Activated naive CD8-positive, alpha-beta T cell treated with anti-CD3 and anti-CD28 coated beads, Interleukin-2, amount 10 ng/mL, durations not matched to agents 7 days and 5 days (primary cell): ENCODE measurements at places on chromosomes 2 and 18. TPM values are rescaled to one million over a fixed set of nuclear protein-coding genes. Genes with fewer than 3 reads are reported as not detected.

Gene TLX2
- total RNA-seq: 0.69 TPM

Gene GORASP2
- total RNA-seq: 61.2 TPM

Gene MRPL44
- 28.3 TPM for total RNA-seq

Gene NRP2
- 2.9 TPM for total RNA-seq

Gene MYO5B
- total RNA-seq: not detected

Gene SERPINB13
- not detected for total RNA-seq

Gene SIX3
- not detected for total RNA-seq

Gene AGXT
- total RNA-seq: not detected

Gene DOK6
- total RNA-seq: not detected

Gene PNPT1
- 34.2 TPM for total RNA-seq

Gene IL1F10
- not detected for total RNA-seq

Gene MERTK
- 0.74 TPM for total RNA-seq

Gene TMEM198
- total RNA-seq: 0.85 TPM

Gene NPHP1
- 0.72 TPM for total RNA-seq

Gene NGEF
- not detected for total RNA-seq

Gene PROM2
- total RNA-seq: 0.82 TPM

Gene SMARCAL1
- total RNA-seq: 25.7 TPM

Gene TMEM178A
- total RNA-seq: 0.23 TPM

Gene LYPD1
- not detected for total RNA-seq

Gene IL1RL2
- not detected for total RNA-seq

Gene GPBAR1
- total RNA-seq: 0.72 TPM

Gene PTH2R
- 0.22 TPM for total RNA-seq

Gene WDFY1
- total RNA-seq: 58.8 TPM

Gene SP100
- 314 TPM for total RNA-seq

Gene BCL11A
- total RNA-seq: 0.40 TPM

Gene LDLRAD4
- total RNA-seq: 44.3 TPM

Gene SERPINB3
- not detected for total RNA-seq

Gene CFC1
- not detected for total RNA-seq

Gene DSC3
- not detected for total RNA-seq

Gene SPP2
- not detected for total RNA-seq

Gene TCF23
- total RNA-seq: not detected

Gene C2orf92
- total RNA-seq: 6.9 TPM

Gene TUBB8B
- not detected for total RNA-seq

Gene SERPINB12
- total RNA-seq: not detected

Gene SLC4A1AP
- 25.1 TPM for total RNA-seq

Gene CRYGD
- total RNA-seq: not detected

Gene ZNF521
- total RNA-seq: not detected

Gene ORMDL1
- total RNA-seq: 98.2 TPM

Gene RANBP2
- total RNA-seq: 51.8 TPM

Gene REG3A
- total RNA-seq: not detected

Gene HK2
- 40.9 TPM for total RNA-seq

Gene DSG1
- total RNA-seq: not detected

Gene MAIP1
- 20.0 TPM for total RNA-seq

Gene IL1R2
- total RNA-seq: not detected

Gene SCRN3
- total RNA-seq: 17.5 TPM

Gene DYNAP
- total RNA-seq: not detected

Gene INHBB
- not detected for total RNA-seq

Gene ARL4C
- 214 TPM for total RNA-seq

Gene PIEZO2
- total RNA-seq: not detected

Gene DES
- total RNA-seq: not detected

Gene FAM210A
- total RNA-seq: 21.6 TPM

Gene DCDC2C
- not detected for total RNA-seq

Gene SCN3A
- not detected for total RNA-seq
